Fibroblast of skin of scalp (primary cell): ENCODE measurements at places on chromosomes 1 and 21.

DNA sequence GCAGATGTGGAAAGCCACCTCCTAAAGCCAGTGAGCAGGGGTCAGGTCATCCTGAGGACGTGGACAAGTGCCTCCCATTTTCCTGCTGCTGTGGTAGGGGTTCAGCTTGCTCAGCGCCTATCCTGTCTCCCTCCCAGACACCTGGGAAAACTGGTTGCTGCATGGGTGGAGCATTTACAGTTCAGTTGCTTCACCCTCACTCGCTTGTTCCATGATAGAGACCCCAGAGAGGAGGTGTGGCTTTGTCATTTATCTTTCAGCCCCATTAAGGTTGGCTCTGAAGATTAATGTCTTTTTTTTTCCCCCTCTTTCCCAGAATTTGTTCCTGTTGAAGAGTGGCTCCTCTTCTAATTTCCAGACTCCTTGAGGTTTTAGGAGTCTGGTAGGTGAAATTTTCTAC is 9.2 kb downstream of the VANGL1 start:
- DNase-seq, result no peak

- no peak for DNase-seq
Measured at GRCh38 chr1:38529391-38529790, 330.2 kb downstream of the RRAGC start.

DNA sequence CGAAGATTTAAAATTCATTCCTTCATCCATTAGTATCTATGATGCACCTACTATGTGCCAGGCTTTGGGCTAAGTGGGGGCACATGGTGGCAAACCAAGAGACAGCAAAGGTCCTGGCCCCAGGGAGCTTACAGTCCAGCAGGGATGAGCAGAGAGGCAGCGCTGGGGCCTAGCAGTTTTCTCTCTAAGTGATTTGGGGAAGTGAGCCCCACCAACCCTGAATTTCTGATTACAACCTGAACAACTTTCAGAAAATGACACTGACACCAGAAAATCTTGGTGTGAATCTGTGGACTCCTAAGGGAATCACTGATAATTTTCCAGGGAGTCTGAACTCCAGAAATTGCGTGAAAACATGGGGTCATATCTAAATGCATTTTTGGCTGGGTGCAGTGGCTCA is 111.5 kb downstream of the CAPN8 start:
- no peak for DNase-seq

- DNase-seq, result peak; percentile 26
Measured at GRCh38 chr1:92822879-92823278, 9.0 kb upstream of the RPL5 start.

- DNase-seq, result no peak
Measured at GRCh38 chr1:43056460-43056859, 97.8 kb upstream of the SLC2A1 start.

DNA sequence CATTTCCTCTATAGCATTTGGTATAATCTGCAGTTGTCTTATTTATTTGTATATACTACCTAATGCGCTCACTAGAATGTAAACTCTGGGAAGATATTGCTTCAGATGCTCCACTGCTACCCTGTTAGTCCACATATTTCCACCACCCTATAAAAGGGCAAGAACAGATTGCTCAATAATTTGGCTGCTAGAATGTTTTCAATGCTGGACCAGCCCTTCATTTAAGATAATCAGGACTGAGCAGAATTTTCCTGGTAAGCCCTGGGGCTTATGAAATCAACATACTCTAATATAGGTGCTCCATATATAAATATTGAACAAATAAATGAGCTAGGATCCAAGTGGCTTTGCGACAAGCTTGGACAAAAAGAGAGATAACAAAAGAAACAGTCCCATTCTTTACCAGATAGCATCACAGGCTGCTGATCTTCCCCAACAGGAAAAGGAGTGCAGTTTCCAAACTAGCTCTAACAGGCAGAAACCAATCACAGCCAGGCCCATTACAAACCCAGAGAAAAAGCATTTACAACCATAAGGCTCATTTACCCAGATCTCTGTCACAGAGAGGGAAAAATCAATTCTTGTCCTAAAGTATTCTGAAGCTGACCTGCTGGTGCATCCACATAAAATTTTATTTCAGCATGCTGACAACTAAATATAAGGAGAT is 8.3 kb downstream of the BCAR3 start:
- DNase-seq, result no peak

DNA sequence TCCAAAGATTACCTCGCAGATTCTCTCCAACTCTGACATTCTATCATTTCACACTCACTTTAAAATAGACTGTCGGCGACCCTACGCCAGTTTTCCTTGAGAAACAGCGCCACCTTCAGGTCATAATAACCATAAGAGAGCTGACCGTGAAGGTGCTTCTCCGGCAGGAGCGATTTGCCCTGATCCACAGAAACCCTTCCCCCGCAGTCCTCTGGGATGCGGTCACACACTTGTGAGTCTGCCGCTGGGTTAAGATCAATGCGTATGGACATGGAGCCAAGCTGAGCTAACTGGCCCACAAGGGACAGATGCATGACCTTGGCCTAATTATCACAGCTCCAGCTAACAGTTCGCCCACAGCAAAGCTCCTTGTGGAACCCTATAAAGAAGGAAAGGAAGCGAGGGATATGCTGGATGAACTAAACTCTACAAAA is 32.8 kb upstream of the IFNAR2 start:
- DNase-seq, result peak; percentile 59

- no peak for DNase-seq
Measured at GRCh38 chr1:212677136-212677535, 22.5 kb downstream of the BATF3 start.

DNA sequence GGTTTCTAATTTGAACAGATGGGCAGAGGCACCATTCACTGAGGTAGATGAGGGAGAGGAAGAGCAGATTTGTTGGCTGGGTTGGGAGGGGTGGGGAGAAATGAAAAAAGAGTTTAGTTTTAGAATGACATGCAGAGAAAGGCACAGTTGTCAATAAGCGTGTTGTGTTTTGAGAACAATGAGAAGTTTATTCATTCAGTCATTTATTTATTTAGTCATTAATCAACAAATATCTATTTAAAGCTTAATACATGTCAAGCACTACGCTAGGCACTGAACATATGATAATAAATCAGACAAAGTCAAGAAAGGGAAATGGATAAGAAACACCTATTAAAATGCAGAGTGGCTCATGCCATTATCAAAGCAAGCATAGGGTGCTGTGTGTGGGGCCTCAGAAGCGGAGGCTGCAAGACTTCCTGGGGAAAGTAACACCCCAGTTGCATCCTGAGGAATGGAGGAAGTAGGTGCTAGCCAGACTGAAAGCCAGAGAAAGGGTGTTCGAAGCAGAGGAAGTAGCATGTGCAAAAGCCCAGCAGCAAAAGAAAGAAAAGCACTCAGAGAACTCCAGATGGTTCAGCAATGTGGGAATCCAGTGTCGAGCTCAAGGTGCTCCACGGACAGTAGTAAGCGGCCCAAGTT is 114.1 kb downstream of the RNF220 start:
- no peak for DNase-seq

- DNase-seq, result no peak
Measured at GRCh38 chr1:193312432-193312831, 126.0 kb upstream of the B3GALT2 start.

DNA sequence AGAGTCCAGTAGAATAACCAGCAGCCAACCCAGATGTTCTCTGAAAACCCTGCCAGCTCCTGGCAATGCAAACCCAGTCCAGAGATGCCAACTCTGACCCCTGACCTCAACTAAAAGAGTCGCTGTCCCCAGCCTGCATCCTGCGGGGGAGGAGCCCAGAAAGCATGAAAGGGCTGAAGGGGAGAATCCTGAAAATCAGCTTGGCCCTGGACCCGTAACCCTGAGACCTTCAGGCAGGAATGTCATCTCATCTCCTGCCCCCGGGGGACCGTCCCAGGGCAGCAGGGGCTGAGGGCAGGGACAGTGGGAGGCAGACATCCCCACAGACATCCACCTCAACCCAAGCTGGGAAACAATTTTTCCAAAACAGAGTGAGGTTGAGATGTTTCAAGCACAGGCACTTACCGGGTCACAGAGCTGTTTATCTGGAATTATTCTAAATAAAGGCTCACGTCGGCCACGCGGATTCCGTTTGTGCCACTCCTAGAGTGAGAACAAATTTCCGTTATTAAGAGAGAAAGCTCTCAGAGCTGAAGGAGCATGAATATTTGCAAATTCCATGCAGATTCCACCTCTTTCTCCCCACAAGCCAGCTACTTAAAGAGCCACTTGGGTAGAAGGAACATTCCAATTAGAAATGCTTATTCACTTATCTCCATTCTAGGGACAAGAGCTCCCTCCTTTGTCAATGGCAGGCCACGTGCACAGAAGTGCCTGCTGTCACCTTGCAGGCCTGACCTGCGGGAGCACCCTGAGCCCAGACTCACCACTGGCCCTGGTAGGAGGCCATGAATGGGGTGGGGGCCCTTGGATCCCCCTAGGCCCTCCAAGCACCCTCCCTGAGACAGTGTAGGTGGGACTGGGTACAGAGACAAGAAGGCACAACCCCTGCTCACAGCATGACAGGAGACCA is 240.1 kb downstream of the NPHP4 start:
- DNase-seq, result no peak
